ENCODE measurements at places on chromosomes 12 and 14.

DNA sequence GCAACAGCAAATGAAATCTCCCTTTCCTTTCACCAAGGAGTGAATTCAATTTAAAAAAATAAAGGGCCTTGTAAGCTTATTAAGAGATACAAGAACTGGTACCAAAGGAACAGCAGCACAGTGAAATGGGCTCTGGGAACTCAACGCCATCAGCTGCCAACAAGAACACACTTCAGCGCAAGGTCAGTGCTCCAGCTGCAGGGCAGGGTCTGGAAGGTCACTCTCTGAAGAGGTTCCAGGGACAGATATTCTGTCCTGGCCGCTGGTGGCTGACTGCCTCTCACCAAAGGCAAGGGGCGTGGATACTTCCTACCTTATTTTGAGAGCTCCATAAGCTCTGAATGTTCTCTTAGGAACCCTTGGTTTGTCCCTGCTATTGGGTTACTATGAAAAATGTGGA is 186.6 kb downstream of the CALM1 start:
- no peak for DNase-seq

GRCh38 chr12:84512751-84513150 is 399.8 kb downstream of the SLC6A15 start:
- DNase-seq = no peak

DNA sequence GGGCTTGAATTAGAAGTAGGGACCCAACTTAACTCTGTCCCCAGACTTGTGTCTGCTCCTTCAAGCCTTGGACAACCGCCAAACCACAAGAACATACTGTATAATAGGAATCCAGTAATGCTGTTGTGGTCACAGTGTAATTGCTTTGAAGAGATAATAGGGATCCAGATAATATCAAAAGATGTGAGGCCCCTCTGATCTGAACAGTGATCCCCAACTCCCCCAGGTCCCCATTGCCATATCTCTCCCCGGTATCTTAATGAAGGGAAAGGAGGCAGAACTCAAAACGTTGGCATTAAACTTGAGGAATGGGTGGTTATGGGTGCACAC is 8.5 kb upstream of the PLEKHH1 start:
- no peak for DNase-seq

GRCh38 chr12:109723311-109723881 is 9.8 kb downstream of the FAM222A start:
- DNase-seq = no peak

- DNase-seq = no peak
Observed at GRCh38 chr12:78672033-78672432, 192.5 kb upstream of the SYT1 start.

- no peak for DNase-seq
Observed at GRCh38 chr12:111444314-111444924, 38.7 kb downstream of the SH2B3 start.

- no peak for DNase-seq
Observed at GRCh38 chr14:77318006-77318553, 2.6 kb downstream of the POMT2 start.

DNA sequence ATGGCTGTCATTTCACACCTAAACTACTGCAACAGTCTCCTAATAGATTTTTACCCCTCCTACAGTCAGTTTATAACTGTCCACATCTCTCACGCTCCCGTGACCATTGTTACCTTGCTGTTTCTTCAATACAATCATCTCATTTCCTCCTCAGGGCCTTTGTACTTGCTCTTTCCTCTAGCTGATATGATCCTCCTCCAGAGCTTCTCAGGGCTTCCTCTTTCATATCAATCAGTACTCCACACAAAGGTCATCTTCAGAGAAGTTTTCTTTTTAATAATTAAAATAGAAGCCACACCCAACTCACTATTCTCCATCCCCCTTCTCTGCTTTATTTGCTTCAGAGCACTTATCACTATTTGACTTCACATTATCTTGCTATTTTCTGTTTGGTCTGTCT is 508.2 kb downstream of the NELL2 start:
- no peak for DNase-seq

DNA sequence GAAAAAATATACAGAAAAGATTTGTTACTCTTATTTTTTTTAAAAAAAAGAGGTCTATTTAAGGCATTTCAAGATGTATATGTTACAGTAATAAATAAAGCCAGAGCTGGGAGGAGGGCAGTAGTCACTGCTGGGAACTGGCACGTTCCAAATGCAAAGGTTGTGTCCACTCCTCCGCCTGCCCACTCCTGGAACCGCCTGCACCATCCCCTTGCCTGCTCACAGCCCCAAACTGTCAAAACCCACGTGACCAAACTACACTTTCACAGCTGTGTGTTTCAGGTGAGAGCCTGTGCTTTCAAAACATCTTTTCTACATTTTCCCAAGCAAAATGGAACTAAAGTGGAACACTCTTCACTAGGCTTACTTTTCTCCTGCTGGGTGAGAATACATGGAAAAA is 160.4 kb downstream of the TTC7B start:
- DNase-seq = no peak

GRCh38 chr14:75342762-75343599 is 64.4 kb downstream of the FOS start:
- DNase-seq = no peak

GRCh38 chr14:40623643-40624042 is 983.0 kb upstream of the LRFN5 start:
- no peak for DNase-seq

DNA sequence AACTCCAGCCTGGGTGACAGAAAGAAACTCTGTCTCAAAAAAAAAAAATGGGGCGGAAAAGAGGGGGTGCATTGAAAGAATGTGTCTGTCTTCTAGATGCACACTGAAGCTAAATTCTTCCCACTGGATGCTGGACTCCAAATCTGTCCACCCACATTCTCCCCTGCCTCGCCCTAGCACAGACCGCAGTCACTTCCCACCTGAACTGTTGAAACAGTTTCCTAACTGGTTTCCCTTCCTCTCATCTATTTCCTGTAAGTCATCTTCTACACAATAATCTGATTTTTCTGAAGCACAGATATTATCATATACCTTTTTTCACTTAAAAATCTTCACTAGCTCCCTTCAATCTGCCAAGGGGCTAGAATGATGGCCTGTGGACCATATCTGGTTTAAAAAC is 1.5 kb upstream of the HCAR1 start:
- DNase-seq = no peak

DNA sequence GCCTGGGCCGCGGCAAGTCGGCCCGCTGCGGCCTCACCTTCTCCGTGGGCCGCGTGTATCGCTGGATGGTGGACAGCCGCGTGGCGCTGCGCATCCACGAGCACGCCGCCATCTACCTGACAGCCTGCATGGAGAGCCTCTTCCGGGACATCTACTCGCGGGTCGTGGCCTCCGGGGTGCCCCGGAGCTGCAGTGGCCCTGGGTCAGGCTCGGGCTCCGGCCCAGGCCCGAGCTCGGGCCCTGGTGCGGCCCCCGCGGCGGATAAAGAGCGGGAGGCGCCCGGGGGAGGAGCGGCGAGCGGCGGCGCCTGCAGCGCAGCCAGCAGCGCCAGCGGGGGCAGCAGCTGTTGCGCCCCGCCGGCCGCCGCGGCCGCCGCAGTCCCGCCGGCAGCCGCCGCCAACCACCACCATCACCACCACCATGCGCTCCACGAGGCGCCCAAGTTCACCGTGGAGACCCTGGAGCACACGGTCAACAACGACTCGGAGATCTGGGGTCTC is 226.2 kb upstream of the CRY1 start:
- DNase-seq = no peak

DNA sequence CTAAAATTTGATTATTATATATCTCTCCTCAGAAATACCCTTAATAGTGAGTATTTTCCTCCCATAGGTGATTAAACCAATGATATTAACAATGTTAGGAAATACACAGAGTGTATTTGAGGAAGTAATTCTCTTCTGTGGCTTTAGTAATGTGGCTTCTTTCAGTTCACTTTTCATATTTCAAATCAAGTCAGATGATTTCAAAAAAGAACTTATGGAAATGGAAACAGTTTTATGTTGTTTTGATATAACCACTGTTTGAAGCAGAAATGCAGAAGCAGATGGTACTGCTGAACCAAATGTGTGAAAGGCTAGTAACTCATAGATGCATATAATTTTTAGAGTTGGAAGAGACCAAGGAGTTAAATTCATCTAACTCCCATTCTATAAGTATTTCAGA is 1.9 kb upstream of the GPR33 start:
- DNase-seq = no peak

- no peak for DNase-seq
Observed at GRCh38 chr12:48118284-48118871, 786 bp upstream of the PFKM start.

DNA sequence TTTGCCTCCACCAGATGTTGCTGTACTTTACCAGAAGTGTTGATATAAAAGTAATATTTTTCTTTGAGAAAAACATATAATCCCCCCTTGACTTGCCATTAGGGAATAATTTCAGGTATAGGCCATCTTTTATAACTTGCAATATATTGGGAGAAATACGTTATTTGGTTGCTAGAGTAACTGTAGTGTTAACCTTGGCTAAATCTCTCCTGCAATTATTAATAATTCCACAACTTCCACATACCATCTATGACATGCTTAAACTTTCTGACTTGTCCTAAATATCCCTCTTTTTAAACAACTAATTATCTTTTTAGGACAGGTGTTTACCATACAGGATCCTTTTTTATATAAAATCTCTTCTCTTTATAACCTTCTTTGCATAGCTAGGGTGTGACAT is 1048.2 kb downstream of the SLC16A7 start:
- DNase-seq = no peak

- no peak for DNase-seq
Observed at GRCh38 chr14:77406086-77406485, 17.2 kb downstream of the NOXRED1 start.
